ENCODE measurements at places on chromosomes 6 and 20.

DNA sequence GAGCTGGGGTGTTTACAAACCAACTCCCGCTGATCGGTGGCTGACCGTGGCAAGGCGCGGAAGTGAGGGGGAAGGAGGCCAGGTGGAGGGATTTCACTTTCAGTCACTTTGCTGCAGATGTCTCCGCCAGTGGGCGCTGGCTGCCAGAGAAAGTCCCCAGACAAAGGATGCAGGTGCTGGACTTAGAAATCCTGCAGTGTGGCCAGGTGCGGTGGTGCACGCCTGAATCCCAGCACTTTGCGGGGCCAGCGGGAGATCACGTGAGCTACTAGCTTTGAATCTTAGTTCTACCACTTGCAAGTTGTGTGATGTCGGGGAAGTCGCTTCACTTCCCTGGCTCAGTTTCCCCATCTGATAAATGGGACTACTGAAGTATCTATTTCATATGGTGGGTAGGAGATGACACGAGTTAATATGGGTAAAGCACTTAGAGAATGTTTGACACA is 180.4 kb downstream of the ZNF217 start:
- DNase-seq: no peak

DNA sequence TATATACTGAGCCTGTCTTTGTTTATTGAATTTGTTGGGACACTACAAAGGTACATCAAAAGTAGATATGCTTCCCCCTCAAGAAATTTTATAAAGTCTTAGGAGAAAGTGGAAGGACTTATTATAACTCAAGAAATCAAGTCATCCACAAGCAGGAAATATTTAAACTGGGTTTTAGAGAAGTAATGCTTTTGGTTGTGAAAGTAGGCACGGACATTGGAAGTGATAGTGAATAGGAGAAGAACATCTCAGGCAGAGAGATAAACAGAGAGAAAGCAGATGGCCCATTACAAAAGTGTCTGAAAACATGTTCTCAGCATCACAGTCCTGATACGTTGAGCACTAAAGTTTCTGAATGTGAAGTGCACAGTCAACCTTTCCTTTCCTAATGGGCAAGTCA is 415.6 kb upstream of the RNF217 start:
- DNase-seq: no peak

- no peak for DNase-seq
These were observed 37.8 kb downstream of the ZHX3 start for GRCh38 chr20:41279546-41280225.

- no peak for DNase-seq
These were observed 112.4 kb downstream of the TIAM2 start for GRCh38 chr6:155107432-155108069.

GRCh38 chr20:58586565-58587093 is 64.5 kb upstream of the STX16 start:
- no peak for DNase-seq

- DNase-seq: no peak
These were observed 11.3 kb downstream of the LRP11 start for GRCh38 chr6:149852881-149853280.

DNA sequence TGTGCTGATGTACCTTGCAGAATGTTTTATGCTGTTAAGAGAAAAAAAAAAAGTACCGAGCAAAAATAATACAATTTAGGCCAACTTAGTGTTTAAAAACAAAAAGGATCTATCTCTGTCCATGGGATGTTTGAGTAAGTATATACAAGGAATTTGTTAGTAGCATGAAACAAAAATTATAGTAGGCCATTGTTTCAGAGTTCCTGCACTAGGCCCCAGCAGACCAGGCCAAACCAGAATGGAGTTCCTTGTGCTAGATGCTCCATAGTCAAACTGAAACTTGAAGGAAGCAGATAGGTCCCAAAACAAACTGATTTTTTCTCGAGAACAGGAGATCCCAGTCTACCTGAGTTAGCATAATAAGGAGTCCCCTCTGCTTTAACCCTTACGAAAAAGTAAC is 72.5 kb downstream of the SNX9 start:
- DNase-seq: no peak

Data from right kidney (tissue), 9 donors.